HCT116 (cell line): ENCODE measurements at places on chromosomes 5 and 9. TPM values are rescaled to one million over a fixed set of nuclear protein-coding genes. Genes with fewer than 3 reads are reported as not detected.

- H3K4me1 ChIP-seq: peaks cover 9% of the 10 kb centered on the region
- H3K36me3 ChIP-seq: no peaks in the 10 kb centered on the region; the same call in 1 of the 2 replicates
- peak; percentile 87 for DNase-seq
- H3K27ac ChIP-seq: peak within 1 kb of the TSS; percentile 58
- peak within 1 kb of the TSS; percentile 95 for H3K4me3 ChIP-seq
Observed at GRCh38 chr5:154940772-154941620, at the start of gene MRPL22. MRPL22 (plus strand) TSS chr5:154941073; CDS start chr5:154941111, 38 bp downstream.

GRCh38 chr9:137114220-137114612 is 317 bp downstream of the DPP7 start:
- peaks cover 8% of the 10 kb centered on the region for H3K36me3 ChIP-seq
- peaks cover 19% of the 10 kb centered on the region for H3K4me1 ChIP-seq
- H3K27me3 ChIP-seq: no peaks in the 10 kb centered on the region
- H3K4me3 ChIP-seq: peak overlapping the region; percentile 54
- DNase-seq: no peak

GRCh38 chr5:134494780-134495179 is 30.7 kb upstream of the JADE2 start:
- peaks cover 3% of the 10 kb centered on the region; the same call in 1 of the 2 replicates for H3K4me1 ChIP-seq
- no peaks in the 10 kb centered on the region for H3K36me3 ChIP-seq
- no peak overlapping the region for H3K27ac ChIP-seq
- H3K4me3 ChIP-seq: no peak overlapping the region

DNA sequence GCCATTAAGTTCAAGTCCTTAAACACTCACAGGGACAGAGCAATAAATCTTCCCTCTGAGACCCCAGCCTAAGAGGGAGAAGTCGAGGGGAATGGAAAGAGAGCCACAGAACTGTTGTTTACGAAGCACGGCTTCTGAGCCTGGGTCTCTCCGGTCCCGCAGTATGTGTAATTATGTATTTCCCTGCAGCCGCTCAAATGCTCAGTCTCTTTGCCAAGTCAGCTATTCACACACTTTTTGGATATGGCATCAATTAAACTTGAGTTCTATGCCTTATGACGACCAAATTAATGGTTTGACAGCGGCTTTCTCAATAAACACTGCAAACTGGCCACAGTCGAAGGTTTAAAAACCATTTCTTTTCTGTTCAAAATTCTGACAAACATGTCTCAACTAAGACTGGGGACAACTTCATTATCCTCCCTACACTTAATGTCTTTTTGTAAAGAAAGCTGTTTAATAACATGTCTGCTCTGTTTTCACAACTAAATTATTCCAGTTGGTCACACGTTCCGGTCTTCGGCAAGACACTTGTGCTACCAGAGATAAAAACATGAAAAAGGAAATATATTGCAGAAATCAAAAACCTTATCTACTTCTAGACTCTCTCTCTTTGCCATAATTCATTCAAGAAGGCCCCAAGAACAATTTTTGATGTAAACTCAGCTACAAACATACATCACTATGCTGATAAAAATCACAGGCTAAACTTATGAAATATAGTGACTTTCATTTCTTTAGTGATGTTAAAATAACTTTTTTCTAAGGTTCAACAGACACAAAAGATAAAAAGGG is 203.2 kb downstream of the GAPVD1 start:
- no peak overlapping the region for H3K27ac ChIP-seq
- H3K4me3 ChIP-seq: no peak overlapping the region
- H3K36me3 ChIP-seq: no peaks in the 10 kb centered on the region
- no peak for DNase-seq
- H3K27me3 ChIP-seq: no peaks in the 10 kb centered on the region

GRCh38 chr5:74406844-74407243 is 233.7 kb downstream of the ENC1 start:
- no peak overlapping the region for H3K27ac ChIP-seq
- no peak for DNase-seq
- H3K4me3 ChIP-seq: no peak overlapping the region

- no peaks in the 10 kb centered on the region for H3K36me3 ChIP-seq
- H3K4me3 ChIP-seq: no peak overlapping the region
- H3K4me1 ChIP-seq: peaks cover 39% of the 10 kb centered on the region
- H3K27me3 ChIP-seq: no peaks in the 10 kb centered on the region
- DNase-seq: no peak
Observed at GRCh38 chr9:121596515-121596914, 54.9 kb upstream of the DAB2IP start.

- H3K4me1 ChIP-seq: peaks cover 19% of the 10 kb centered on the region
- peak within 1 kb of the TSS; percentile 47; the same call in 1 of the 2 replicates for H3K27ac ChIP-seq
- H3K27me3 ChIP-seq: no peaks in the 10 kb centered on the region
- no peaks in the 10 kb centered on the region for H3K36me3 ChIP-seq
- DNase-seq: peak; percentile 48
- peak within 1 kb of the TSS; percentile 65 for H3K4me3 ChIP-seq
Observed at GRCh38 chr5:140966293-140967225, at the start of gene PCDHAC2. PCDHAC2 (plus strand) TSS chr5:140966476; CDS start chr5:140966767, 291 bp downstream.

DNA sequence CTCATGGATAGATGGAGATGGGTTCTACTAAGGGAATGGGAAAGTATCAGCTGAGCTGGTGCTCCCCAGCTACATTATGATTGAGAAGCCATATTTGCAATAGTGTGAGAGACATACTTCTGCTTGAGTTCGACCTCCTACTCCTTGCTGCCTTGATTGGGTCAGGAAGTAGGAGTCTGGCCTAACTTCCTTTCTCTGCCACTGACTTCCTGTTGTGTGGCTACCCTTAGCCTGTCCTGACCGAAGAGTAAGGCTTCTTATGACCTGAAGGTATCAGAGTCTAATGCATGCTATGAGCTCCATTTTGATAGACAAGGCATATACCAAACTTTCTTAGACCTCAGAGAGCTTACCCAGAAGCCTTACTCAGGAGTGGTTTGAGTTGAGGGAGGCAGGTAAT is 53.9 kb downstream of the OSTF1 start:
- H3K27ac ChIP-seq: no peak overlapping the region
- H3K36me3 ChIP-seq: no peaks in the 10 kb centered on the region
- DNase-seq: no peak
- no peak overlapping the region for H3K4me3 ChIP-seq

DNA sequence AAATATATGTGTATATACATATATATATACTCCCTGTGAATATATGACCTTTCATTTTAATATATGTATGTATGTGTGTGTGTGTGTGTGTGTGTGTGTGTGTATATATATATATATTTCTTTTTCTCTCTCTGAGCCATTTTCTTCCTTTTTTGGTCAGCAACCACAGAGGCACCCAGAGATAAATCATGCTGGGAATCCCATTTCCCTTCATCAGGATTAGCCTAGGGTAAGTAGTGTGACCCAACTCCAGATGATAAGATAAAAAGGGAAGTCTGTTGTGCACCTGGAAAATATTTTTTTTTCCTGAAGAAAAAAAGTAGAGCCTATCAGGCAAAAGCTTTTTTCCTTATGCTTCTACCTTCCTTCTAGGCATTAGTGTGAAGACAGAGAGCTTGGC is 25.4 kb upstream of the SUB1 start:
- no peak overlapping the region for H3K27ac ChIP-seq
- no peak for DNase-seq
- no peaks in the 10 kb centered on the region for H3K4me1 ChIP-seq
- no peaks in the 10 kb centered on the region for H3K27me3 ChIP-seq

GRCh38 chr5:125286271-125286670 is 539.8 kb upstream of the ZNF608 start:
- H3K4me1 ChIP-seq: no peaks in the 10 kb centered on the region
- H3K4me3 ChIP-seq: no peak overlapping the region
- H3K36me3 ChIP-seq: no peaks in the 10 kb centered on the region
- no peak for DNase-seq

DNA sequence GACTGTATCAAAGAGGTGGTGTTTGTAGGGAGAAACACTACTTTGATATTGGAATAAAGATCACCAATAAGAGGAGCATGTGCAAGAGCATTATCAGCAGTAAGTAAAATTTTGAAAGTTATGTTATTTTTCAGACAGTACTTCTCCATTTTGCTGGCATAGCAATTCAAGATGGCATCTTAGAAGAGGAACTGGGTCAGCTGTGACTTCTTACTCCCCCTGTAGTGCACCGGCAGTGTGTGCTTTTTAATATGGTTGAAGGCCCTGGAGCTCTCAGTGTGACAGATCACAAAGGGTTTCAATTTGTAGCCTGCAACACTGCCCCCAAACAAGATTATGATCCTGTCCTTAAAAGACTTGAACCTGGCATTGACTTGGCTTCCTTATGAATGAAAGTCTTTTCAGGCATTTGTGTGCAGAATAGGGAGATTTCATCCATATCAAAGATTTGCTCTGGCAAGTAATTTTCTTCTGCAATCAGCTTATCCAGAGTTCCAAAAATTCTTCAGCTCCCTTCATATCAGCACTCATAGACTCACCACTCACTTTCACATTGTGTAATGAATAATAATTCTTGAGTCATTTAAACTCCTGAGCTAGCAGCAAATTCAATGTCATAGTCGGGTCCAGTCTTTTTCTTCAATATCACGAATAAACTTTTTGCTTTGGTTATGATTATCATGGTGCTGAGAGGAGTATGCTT is 105.7 kb upstream of the MAMDC2 start:
- H3K27me3 ChIP-seq: no peaks in the 10 kb centered on the region
- no peak for DNase-seq
- no peak overlapping the region for H3K27ac ChIP-seq
- no peaks in the 10 kb centered on the region for H3K36me3 ChIP-seq
- H3K4me3 ChIP-seq: no peak overlapping the region
- H3K4me1 ChIP-seq: no peaks in the 10 kb centered on the region

DNA sequence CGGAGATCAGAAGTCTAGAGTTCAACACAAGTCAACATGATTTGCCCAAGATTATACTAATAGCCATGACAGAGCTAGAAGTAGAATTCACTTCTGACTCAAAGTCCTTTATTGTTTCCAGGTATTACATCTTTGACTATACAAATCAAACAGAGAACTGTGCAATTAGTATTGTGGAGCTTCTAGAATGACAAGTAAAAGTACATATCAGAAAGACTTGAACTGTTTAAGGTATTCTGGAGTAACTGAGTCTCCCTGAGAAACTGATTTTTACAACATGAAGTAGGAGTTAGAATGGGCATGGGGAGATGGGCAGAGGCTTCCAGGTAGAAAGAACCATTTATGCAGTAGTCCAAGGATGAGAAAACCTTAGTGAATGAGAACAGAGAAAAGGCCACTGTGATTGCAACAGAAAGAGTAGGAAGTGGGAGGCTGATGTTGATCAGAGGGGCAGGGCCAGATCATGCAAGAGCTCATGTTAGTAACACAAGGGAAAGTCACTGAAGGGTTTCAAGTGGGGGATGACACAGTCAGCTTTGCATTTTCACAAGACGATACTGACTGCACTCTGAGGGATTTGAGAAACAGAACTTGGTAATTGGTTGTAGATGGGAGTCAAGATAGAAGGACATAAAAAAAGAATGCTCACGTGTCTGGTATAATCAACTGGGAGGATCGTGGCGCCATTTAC is 280.7 kb downstream of the RFX3 start:
- no peaks in the 10 kb centered on the region for H3K4me1 ChIP-seq
- H3K36me3 ChIP-seq: no peaks in the 10 kb centered on the region
- H3K4me3 ChIP-seq: no peak overlapping the region
- no peak overlapping the region for H3K27ac ChIP-seq

DNA sequence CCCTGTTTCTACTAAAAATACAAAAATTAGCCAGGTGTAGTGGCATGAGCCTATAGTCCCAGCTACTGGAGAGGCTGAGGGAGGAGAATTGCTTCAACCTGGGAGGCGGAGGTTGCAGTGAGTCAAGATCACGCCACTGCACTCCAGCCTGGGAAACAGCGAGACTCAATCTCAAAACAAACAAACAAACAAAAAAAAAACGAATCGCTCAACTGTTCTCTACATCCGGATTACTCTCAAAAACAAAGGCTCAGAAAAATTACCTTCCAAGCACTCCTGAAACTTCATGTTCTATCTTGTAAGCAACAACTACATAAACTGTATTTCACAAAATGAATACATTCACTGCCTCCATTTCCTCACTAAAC is 14.0 kb downstream of the UBAP2 start:
- no peak for DNase-seq
- no peaks in the 10 kb centered on the region for H3K27me3 ChIP-seq
- H3K4me1 ChIP-seq: no peaks in the 10 kb centered on the region
- no peak overlapping the region for H3K4me3 ChIP-seq
- H3K36me3 ChIP-seq: no peaks in the 10 kb centered on the region

DNA sequence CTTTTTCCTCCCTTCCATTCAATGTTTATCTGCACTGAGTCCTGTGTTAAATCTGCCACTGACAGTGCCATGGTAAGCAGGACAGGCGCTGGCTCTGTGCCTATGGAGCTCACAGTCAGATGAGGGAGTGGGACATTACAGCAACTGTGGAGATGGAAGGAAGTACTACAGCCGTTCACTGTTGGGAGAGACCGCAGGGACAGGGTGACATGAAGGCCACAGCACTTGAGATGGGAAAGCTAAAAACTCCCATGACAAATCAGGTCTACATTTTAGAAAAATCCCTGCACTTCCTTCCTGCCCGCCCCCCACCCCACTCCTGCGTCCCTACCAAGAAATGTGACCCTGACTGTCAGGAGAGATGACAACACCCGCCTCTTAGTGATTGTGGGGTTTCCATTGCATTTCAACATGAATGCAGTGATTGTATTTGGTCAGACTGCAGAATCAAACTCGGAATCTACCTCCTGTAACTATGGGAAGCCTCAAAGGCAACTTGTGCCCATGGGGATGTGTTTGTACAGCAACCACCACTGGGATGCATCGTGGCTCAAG is 56.4 kb downstream of the GTF3C4 start:
- DNase-seq: no peak
- H3K4me3 ChIP-seq: no peak overlapping the region
- no peaks in the 10 kb centered on the region for H3K4me1 ChIP-seq
- no peak overlapping the region for H3K27ac ChIP-seq
- H3K36me3 ChIP-seq: no peaks in the 10 kb centered on the region
- H3K27me3 ChIP-seq: peaks cover 14% of the 10 kb centered on the region; the same call in 1 of the 2 replicates

- H3K4me1 ChIP-seq: peaks cover 4% of the 10 kb centered on the region; the same call in 1 of the 2 replicates
- no peaks in the 10 kb centered on the region for H3K27me3 ChIP-seq
Observed at GRCh38 chr9:123354806-123355508, 1.0 kb upstream of the CRB2 start.

GRCh38 chr9:127256324-127256723 is 8.2 kb upstream of the GARNL3 start:
- H3K27ac ChIP-seq: no peak overlapping the region
- DNase-seq: no peak
- H3K4me1 ChIP-seq: no peaks in the 10 kb centered on the region
- no peaks in the 10 kb centered on the region for H3K27me3 ChIP-seq
- H3K36me3 ChIP-seq: no peaks in the 10 kb centered on the region

ZNF883 gene
- not detected for total RNA-seq

CARD6 gene
- total RNA-seq: not detected

SGCD gene
- total RNA-seq: not detected

MZB1 gene
- total RNA-seq: 0.81 TPM

GZMA gene
- not detected for total RNA-seq

PCDHGA9 gene
- total RNA-seq: 0.34 TPM

ANKRD55 gene
- not detected for total RNA-seq

DBH gene
- total RNA-seq: not detected
